ENCODE measurements at places on chromosomes 1 and 21.
A peak's percentile ranks its signal among the peaks of the same experiment; 100 is the strongest.

GRCh38 chr21:14480411-14481031 is 65.6 kb downstream of the SAMSN1 start:
- no peak for DNase-seq

- DNase-seq, result no peak
These were observed 455.5 kb downstream of the PLPP3 start for GRCh38 chr1:56123826-56124225.

GRCh38 chr1:197312163-197312562 is 44.1 kb downstream of the CRB1 start:
- no peak for DNase-seq

GRCh38 chr21:45029298-45029947 is 45.0 kb upstream of the ADARB1 start:
- peak; percentile 50 for DNase-seq

DNA sequence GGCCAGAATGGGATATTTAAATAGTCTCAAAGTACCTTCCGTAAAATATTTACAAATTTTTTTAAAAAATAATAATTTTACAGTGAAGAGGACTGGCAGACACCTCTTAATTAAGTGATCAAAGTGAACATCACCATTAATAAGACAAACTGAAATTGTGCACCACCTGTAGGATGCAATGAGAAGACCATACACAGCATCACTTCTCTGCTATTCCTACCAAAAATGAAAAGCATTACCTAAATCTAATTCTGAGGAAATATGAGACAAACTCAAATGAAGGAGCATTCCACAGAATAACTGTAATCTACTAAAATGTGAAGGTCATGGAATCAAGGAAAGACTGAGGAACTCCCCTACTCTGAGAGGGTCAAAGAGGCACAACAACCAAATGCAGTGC is 68.2 kb upstream of the PRDX6 start:
- no peak for DNase-seq

GRCh38 chr1:32872192-32872460 is 1.4 kb upstream of the FNDC5 start:
- DNase-seq, result no peak

- no peak for DNase-seq
These were observed 159.3 kb downstream of the DSCAM start for GRCh38 chr21:40687625-40688024.

GRCh38 chr1:243345205-243345604 is 89.4 kb downstream of the SDCCAG8 start:
- no peak for DNase-seq

DNA sequence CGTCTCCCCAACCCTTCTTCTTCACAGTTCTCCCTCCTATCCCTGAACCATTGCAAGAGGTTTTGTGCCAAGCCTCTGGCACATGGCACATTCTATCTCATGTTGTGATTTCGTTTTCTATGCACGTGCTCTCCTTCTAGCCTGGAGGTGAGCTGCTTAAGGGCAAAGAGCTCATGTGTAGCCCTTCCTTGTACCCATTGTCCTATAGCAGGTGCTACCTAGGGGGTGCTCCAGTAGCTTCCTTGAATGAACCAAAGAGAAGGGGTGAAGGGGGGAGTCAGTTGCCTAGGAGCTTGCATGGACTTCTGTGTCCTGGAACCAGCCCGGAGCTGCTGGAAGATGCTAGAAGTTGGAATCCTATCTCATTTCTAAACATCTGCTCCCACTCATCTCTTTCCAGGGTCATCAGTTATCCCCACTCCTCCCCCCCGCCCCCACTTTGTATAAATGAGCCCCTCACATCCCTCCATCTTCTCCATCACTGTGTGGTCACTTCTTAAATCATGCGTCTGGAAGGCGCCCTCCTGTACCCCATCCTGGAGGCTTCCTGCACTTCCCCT is 535 bp upstream of the DISC1 start:
- DNase-seq, result no peak

DNA sequence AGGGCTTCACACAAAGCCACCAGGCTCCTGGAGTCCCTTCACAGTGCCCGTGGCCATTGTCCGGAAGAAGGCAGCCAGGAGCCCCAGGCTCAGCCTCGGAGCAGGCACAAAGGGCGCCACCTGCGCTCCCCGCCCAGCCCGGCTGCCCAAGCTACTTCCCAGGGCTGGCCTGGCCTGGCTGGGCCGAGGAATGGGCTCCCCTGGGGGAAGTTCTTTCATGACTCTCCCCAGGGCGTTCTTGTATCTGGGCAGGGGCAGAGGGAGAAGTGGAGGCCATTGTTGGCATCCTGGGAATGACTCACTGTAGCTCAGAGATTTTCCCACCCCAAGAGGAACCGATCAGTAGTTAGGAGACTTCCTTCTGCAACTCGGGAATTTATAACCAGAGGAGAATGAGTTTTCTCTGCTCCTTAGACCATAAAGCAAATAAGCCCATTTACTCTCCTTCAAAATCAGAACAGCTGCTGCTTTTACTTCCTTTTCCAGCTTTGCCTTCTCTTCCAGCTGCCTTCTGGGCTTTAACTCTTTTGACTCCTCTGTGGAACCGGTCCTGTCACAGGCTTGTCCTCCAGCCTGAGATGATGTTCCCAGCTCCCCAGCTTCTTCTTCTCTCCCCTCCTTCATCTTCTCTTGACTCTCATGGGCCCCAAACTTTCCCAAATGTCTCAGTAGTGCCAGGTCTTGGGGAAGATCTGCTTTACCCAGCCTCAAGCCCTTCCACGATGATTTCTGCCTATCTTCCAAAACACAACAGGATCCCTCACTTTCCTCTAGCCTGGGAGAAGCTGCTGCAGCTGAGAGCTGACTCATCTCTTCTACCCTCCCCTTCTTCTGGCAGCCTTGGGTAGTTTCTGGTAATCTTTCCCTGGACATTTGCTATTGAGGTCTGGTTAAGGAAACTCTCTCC is 118.7 kb upstream of the CD34 start:
- DNase-seq, result peak; percentile 87

DNA sequence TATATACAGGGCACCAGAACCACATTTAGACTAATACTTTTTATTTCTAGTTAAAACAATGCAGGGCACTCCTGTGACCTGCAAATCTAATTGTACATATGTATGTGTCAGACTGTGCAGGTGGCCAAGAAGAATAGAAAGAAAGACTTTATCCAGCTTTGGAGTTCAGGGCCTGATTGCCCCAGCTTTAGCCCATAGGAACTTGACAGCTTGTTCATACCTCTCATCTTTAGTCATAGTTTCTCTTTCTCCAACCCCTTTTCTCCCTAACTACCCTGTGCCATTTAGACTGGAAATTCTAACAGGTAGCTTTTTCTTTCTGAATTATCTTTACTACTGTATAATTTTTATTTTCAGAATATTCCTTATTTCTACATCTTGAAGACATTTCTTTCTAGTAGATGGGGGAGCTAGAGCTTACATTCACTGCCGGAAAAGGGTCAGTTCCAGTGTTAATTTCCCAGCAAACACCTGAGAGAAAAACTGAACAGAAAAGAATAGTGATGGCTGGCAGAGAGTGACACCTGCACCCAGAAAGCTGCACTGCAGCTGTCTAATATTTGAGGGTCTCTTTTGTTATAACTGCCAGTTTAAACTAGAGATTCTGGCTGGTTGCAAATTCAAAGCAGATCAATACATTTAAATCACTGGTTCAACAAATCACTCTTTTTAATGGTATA is 8.4 kb downstream of the YBX1 start:
- no peak for DNase-seq

- no peak for DNase-seq
These were observed 15.6 kb downstream of the DDAH1 start for GRCh38 chr1:85449356-85449755.

GRCh38 chr21:42521384-42521783 is 7.7 kb downstream of the SLC37A1 start:
- no peak for DNase-seq

DNA sequence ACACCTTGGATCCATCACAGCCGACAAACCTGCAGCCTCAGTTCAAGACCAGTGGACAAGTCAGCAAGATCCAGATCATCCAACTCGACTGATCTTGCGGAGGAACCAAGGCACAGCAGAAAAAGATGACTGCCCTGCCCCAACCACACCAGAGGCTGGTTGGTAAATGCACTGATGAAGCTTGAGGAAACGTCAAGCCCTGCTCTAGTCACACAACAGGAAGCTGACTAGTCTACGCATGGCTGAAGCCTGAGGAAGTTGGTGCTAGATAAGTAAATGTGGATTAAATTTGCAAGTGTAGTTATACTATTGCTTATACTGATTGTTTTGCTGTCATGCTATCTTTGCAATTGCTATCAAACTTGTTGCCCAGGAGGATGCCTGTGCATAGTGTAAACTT is 89.0 kb downstream of the LIPI start:
- no peak for DNase-seq

DNA sequence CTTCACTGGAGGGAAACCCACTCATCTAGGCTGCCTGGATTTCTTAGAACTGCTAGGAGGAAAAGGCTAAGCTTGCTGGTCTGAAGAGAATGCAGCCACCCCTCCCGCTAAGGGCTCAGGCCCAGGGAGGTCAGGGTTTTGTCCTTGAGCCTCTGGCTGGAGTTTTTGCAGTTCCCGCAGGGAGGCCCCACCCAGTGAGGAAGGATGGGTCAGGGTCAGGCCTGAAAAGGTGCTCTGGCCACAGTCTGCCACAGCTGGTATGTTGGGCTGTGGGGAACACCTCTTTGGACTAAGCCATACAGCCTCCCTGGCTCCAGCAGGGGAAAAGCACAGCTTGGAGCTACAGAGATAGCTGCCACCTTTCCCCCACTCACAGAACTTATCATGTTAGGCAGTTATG is 71.4 kb upstream of the PAPPA2 start:
- DNase-seq, result no peak

- peak; percentile 73 for DNase-seq
These were observed 162.5 kb upstream of the SGIP1 start for GRCh38 chr1:66371233-66372005.

DNA sequence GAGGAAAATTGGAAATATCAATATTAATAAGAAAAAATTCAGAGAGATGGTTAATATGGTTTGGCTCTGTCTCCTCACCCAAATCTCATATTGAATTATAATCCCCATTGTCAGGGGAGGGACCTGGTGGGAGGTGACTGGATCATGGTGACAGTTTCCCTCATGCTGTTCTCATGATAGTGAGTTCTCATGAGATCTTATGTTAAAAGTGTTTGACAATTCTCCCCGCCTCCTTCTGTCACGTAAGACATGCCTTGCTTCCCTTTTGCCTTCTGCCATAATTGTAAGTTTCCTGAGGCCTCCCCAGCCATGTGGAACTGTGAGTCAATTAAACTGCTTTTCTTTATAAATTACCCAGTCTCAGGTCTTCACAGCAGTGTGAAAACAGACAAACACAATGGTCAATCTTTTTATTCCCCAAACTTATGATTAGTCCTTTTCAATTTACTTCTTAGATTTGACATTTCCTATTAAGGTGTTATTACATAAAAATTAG is 11.0 kb downstream of the EGLN1 start:
- no peak for DNase-seq

- DNase-seq, result no peak
These were observed 41.7 kb upstream of the ECE1 start for GRCh38 chr1:21331752-21332478.

DNA sequence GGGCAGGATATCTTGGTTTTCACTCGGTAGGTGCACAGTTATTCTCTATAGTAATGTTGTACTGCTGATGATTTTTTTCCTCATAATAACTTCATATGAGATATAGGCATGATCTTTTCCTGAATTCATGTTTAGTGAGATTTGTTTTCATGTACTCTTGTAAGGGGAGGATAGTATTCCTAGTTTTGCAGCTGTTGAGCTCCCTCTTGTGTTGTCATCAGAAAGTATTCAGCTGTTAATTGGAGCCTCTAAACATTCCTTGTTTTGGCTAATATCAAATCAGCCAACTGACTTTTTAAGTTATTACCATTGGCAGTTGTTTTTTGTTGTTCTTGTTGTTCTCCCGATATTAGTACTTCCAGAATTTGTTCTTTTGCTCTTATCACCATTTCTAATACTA is 24.4 kb downstream of the OR10R2 start:
- no peak for DNase-seq

GRCh38 chr1:248828845-248829244 is 3.1 kb upstream of the SH3BP5L start:
- no peak for DNase-seq

DNA sequence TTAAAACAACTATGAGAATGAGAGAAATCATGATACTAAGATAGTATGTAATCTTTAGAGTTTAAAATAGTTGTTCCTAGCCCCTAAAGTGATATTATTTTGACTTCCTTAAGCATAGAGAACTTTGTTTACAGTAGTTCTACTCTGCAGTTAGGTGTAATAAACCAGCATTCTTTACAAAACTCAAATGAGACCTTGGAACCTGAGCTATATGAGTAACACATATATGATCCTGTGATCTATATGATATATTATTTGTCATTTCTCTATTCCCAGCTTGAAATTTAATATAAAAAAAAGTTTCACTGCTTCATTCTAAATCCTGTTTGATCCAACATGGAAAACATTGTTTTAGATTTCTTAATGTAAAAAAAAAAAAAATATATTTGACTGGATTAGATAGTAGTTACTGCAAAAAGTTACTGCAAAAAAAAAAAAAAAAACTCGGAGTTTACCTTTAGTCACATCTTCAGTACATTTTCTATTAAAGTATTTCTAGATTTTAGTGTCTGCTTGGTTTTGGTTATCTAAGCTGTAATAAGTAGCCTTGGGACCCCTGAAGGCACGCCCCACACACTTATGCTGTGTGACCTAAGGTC is 463.8 kb downstream of the USP25 start:
- no peak for DNase-seq

DNA sequence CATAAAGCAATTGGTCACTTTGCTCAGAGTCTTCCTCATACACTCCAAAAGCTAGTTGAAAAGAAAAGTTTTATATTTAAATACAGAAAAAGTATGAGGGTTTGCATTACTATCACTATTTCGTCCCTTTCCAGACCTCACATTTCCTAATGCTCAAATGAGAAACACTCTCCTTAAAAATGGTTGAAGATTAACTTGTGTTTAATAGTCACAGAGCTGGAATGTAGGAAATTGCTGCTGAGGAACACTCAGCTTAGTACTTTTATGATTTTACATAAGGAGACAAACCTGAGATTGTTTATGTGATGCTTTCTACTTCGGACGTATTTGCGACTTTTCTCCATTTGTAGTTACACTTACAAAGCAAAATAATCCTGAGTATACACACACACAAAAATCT is 39.8 kb downstream of the MYSM1 start:
- no peak for DNase-seq

GRCh38 chr1:53198241-53198651 is 1.6 kb downstream of the CPT2 start:
- peak; percentile 44 for DNase-seq

DNA sequence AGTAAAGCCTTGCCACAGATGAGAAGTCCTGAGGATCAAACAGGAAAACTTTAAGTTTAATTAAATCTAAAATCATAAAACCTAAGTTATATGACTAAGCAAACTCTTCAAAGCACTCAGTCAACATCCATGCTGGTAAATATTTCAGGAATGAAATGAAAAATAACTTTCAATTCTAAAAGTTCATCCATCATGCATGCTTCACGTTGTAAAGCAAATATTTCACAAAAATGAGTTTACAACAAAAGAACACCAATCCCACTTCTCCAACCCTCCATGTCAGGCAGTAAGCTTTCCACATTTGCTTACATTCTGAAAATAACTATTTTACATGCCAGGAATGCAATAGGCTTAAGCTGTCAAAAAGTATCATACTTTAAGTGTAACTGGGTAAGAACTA is 16.8 kb downstream of the APP start:
- DNase-seq, result peak; percentile 29

Data from AG08395 (cell line).